Gastroesophageal sphincter (tissue), 4 donors: ENCODE measurements at places on chromosomes 7 and 10. TPM values are rescaled to one million over a fixed set of nuclear protein-coding genes. Genes with fewer than 3 reads are reported as not detected.

The FAM25A gene
- total RNA-seq, result not detected

- ATAC-seq, result peak; percentile 41
Observed at GRCh38 chr7:49346195-49346899, 422.0 kb downstream of the CDC14C start.

DNA sequence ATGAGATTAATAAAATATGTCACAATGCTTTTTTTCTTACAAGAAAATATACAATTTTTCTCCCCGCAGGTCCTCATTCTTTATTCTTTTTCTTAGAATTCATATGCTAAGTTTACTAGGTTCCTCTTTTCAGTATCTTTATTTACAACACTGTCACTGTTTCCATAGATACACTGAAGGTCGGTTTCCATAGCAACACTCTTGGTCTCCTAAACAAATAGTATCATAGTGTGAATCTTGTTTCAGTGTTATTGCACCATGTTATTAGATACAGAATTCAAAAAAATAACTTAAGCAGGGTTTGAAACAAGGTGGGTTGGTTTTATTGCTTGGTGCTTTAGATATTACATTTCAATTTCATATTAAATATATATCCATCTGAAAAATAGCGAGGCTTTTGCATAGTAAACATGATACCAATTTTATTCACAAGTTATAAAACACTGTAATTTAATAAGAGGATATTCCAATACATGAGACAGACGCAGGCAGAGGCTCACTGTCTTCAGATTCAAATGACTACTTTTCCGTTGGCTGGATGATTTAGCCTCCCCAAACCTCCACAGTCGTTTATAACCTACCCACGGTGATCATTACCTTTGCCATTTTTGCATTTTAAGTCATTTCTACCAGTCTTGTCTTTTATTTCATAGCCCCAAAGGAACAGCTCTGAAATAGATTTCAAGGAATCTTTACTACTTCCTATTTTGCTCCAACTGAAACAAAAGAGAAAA lies 88.9 kb upstream of the KLF6 start:
- ATAC-seq, result peak; percentile 57

- ATAC-seq, result no peak
Observed at GRCh38 chr10:11020548-11020942, 2.9 kb downstream of the CELF2 start.

DNA sequence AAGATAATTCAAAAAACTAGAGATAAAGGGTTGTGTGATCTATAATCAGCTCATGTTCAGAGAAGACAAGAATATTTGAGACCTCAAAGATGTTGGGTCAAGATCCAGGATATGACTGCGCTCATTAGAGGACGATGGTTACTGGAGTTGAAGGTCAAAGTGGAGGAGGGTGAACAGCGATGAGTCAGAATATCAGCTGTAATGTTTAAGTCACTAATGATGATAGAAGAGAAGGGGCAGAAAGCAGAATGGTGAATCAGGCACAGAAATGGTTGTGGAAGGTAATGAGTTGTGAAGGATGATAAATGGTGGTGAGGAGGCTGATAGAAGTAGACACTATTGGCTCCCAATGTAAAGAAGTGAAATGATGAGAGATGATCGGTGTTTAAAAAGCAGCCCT lies 540.3 kb downstream of the INHBA start:
- no peak for ATAC-seq

DNA sequence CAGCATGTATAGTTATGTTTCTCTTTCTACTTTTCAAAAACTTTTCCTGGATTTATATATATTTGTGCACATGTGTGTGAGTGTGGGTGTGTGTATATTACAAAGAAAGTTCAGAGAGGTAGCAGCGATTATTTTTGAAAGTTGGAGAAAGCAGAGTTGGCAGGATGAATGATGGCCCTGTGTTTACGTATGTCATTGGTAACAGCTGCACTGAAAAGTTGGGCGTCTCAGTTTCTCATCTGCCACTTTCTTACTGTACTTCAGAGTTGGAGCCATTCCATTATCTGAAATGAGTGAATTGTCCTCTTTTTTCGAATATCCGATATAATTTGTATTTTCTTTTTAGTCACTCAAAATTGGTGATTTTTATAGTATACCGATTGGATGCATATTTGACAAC lies 172.2 kb downstream of the CDK14 start:
- no peak for ATAC-seq

- no peak for ATAC-seq
Observed at GRCh38 chr10:71005337-71006305, 117.3 kb upstream of the PCBD1 start.

GRCh38 chr7:151207804-151208203 lies 2.5 kb downstream of the H2BK1 start:
- no peak for ATAC-seq

The CRPPA gene
- 4.7 TPM for total RNA-seq

- ATAC-seq, result peak; percentile 70
Observed at GRCh38 chr10:51029172-51029641, 45.1 kb upstream of the PRKG1 start.

DNA sequence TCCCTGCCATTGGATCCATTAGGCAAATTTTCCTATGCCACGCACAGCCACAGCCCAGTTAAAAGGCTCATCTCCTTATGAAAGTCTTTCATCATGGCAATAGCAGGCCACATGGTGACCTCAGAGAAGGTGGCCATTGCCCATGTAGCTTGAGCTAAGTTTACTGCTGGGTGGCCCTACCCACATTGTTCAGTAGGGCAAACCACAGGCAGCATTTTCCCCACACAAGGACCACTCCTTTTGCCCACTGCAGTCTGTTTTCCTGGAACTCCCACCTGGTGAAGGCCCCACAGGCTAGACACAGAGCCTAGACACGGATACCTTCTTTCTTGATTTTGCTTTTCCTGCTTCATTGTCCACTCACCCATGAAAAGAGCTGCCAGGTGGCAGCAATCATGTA lies 101.5 kb upstream of the NPVF start:
- ATAC-seq, result no peak

The PNLIPRP1 gene
- total RNA-seq, result not detected

The CTNNA3 gene
- 19.8 TPM for total RNA-seq

DNA sequence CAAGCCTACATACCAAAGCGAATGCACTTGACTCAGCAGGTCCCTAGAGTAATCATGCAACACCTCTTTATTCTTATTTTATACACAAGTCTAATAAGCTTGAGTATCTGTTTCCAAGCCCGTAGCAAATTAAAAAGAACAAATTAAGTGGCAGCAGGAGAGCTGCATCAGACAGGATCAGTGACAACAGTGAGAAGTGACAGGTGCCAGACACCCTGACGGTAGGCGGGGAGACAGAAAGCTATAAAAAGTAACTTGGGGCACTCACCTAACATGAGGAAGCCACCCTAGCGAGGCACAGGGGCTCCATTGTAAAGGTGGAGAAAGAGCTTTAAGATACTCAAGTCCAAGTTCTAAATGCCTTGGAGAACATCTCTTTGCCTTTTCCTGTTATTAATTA lies 174.2 kb downstream of the PLXNA4 start:
- ATAC-seq, result no peak

The UCMA gene
- total RNA-seq, result not detected

The COL13A1 gene
- 3.9 TPM for total RNA-seq

The IGFBP3 gene
- 43.4 TPM for total RNA-seq

GRCh38 chr10:122419876-122420623 lies 34.4 kb upstream of the ARMS2 start:
- peak; percentile 87 for ATAC-seq

The GPR15LG gene
- total RNA-seq, result 1.2 TPM

The SNCG gene
- total RNA-seq, result 102 TPM

The NME8 gene
- not detected for total RNA-seq

The COBL gene
- total RNA-seq, result 59.7 TPM

GRCh38 chr10:12946372-12946771 lies 55.1 kb downstream of the CCDC3 start:
- no peak for ATAC-seq

GRCh38 chr10:64191286-64191685 lies 670.1 kb downstream of the REEP3 start:
- ATAC-seq, result no peak

The CLRN3 gene
- total RNA-seq, result not detected

GRCh38 chr10:69089638-69090599 lies 2.0 kb downstream of the SRGN start:
- peak; percentile 15 for ATAC-seq

DNA sequence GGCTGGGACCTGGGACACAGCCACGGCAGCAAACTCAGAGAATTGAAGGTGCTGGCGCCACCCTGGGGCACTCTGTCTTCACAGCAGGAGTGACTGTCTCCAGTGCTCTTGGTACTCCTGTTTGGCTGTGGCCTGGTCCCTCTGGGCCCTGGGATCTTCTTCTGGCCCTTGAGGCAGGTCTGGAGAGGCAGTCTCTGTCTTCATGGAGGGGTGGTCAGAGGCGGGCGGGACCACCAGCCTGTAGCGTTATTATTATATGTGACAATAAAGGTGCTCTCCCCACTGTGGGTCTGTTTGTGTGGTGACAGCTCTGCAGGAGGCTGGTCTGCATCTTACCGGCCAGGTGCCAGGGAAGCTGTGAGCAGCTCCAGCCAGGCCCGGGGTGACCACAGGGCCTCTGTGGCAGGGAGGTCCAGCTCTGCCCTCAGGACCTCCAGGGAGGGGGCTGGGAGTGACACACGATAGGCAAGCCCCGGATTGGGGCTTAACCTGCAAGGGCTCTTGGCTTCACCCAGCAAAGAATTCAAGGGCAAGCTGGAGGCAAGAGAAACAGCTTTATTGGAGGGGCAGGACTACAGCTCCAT lies 70.3 kb downstream of the MYL10 start:
- no peak for ATAC-seq

DNA sequence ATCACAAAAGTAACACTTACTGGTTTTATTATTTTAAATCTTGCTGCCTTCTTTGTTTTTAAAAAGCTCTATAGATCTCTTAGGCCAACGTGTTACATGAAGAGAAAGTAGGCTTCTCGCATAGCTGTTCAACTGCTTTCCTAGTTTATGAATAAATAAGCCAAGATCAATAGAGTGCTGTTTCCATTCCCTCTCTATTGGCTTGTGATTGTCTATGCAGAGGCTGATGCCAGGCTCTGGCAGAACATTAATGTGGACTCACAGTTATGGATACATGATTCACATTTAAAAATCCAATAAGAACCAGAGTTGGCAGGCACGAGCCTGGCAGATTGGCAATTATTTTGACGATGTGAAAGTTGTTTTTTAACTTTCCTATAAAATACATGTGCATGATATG lies 137.5 kb downstream of the GNAT3 start:
- no peak for ATAC-seq

- ATAC-seq, result peak; percentile 85
Observed at GRCh38 chr10:30999070-30999712, 32.5 kb downstream of the ZNF438 start.

The PNLIP gene
- total RNA-seq, result not detected

DNA sequence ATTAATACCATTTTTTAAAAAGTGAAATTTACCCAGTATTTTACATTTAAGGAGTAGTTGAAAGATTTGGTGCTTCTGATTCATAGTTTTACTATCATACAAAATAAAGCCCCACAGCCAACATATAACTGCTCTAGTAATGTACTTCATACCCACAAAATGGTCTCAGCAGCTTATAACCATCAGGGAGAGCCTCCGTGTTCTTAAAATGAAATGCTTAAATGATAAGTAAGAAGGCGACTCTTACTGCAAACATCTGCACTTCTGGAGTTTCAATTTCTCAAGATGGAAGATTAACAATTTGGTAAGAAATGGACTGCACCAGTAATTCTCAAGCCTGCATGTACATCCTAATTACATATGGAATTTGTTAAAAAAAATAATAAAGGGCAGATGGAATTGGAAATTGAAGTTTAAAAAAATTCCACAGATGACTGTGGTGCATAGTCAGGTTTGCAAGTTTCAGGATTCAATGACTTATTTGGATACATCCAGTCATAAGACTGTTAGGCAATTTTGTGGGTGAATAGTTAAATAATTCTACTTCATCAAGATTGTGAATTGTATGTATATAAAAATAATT lies 461.0 kb downstream of the KIF20B start:
- no peak for ATAC-seq

- no peak for ATAC-seq
Observed at GRCh38 chr10:5891009-5891408, 966 bp downstream of the FBH1 start.

The CUBN gene
- total RNA-seq, result 0.37 TPM

- ATAC-seq, result no peak
Observed at GRCh38 chr10:42898037-42898960, 115.7 kb downstream of the BMS1 start.

The KCNIP2 gene
- 2.4 TPM for total RNA-seq

DNA sequence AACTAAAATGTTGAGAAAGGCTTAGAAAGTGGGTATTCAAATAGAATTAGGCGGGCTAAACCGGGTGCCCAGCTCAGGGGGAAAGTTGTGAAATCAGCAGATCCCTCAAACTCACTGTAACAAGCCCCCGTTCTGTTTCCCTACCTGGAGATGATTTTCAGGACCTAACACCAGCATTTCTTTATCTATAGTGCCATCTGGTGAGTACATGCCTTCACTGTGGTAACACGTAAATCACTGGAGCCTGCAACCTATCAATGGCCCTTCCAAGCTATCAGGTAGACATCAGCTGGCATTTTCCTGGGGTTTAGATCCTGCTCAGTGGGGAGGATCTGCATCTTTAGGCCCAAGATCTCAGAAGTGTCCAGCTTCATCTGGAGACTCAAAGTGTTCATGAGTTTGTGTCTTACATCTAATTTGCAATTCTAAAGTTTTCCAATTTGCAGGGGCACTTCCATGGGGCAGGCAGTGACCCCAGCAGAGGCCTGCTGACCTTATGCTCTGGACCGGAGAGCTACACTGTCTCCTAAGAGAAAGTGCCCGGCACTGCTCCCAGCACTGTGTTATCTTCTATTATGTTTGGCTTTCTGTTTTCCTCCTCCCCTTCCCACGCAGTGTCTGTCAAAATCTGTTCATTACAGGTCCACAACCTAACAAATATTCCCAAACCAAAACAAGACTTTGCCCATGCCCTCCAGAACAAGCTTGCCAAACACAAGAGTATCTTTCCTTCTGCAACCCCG lies 132.5 kb downstream of the LSM5 start:
- no peak for ATAC-seq

GRCh38 chr7:131222171-131222570 lies 105.5 kb upstream of the MKLN1 start:
- no peak for ATAC-seq

DNA sequence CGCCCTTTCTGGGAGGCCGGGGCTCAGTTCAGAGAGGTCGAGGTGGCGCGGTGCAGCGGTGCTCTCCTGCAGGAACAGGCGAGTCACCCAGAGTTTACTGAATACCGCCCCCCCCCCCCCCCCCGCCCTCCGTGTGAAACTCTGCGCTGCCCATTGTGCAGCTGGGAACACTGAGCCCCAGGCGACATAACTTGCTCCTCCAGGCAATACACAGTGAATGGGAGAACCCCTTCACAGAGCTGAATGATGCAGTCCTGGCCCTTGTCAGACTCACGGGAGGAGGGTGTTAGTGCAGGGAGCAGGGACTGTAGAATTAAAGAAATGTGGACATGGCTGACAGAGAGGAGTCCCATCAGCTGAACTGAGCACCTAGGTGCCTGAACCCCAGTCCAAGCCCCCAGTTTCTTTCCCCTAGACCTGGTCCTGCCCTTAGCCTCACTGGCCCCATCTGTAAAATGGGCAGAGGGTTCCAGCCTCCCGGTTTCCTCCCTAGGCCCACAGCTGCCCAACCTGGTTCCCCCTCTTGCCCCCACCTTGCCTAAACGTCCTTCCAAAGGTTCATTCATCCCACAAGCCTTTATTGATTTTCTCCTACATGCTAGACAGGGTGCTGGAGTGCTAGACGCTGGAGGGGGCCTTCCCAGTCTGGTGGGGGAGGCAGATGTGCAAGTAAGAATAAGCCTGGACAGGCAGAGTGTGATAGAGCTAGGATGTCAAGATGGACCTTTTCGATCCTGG lies 869 bp upstream of the LOXL4 start:
- peak; percentile 5 for ATAC-seq

The PTPN20 gene
- total RNA-seq, result 4.2 TPM

The PLPP4 gene
- not detected for total RNA-seq

The MYH16 gene
- not detected for total RNA-seq

- no peak for ATAC-seq
Observed at GRCh38 chr7:7862393-7862792, 106.2 kb upstream of the GLCCI1 start.
